ENCODE measurements at places on chromosomes 5 and 9.

- DNase-seq, result no peak
Observed at GRCh38 chr9:137286975-137287383, 9.5 kb downstream of the TOR4A start.

DNA sequence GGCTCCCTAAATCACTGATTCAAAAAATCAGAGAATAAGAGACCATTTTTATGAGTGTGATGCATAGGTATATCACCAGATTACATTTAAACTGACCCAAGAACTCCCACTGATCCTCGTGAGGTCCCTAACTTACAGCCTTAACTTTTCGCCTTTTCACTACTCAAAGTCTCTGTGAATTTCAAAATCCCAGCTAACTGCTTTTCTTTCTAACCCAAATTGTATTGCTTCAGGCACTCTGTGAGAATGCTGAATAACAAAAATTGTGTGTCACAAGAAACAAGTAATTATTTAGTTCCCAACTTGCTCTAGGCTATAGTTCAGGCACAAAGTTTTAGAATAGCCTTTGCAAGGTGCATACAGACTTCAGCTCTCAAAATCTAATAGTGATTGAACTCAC, 368.6 kb downstream of the CHSY3 start:
- DNase-seq, result no peak

- no peak for DNase-seq
Observed at GRCh38 chr9:17825265-17825659, 246.4 kb downstream of the SH3GL2 start.

DNA sequence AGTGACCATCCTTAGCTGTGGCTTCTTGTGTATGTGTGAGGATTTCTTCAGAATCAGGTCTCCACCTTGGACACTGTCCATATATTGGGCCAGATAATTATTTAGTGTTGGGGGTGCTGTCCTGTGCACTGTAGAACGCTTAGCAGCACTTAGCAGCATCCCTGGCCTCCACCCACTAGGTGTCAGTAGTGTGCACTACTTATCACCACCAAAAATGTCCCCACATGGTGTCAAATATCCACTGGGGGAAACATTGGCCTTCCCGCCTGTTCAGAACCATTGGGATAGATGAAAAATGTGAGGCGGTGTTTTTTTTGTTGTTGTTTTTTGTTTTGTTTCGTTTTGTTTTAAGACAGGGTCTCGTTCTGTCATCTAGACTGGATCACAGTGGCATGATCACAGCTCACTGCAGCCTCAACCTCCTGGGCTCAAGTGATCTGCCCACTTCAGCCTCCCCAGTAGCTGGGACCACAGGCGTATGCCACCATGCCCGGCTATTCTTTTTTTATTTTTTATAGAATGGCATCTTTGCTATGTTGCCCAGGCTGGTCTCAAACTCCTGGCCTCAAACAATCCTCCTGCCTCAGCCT, 67.7 kb downstream of the TENT4A start:
- DNase-seq, result no peak

GRCh38 chr5:74402553-74402952, 238.0 kb downstream of the ENC1 start:
- DNase-seq, result no peak

GRCh38 chr5:111447099-111447498, 65.2 kb downstream of the STARD4 start:
- no peak for DNase-seq

DNA sequence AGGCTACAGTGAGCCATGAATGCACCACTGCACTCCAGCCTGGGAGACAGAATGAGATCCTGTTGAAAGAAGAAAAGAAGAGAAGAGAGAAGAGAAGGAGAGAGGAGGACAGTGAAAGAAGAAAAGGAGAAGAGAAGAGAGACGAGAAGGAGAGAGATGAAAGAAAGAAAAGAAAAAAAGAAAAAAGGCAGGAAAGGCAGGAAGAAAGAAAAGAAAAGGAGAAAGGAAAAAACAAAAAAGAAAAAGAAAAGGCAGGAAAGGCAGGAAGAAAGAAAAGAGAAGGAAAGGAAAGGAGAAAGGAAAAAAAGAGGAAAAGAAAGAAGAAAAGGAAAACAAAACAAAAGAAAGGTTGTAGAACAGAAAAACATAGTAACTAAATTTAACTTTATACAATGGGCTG, 14.2 kb downstream of the CAMSAP1 start:
- no peak for DNase-seq

- DNase-seq, result no peak
Observed at GRCh38 chr5:130805648-130806047, 359.4 kb downstream of the HINT1 start.

DNA sequence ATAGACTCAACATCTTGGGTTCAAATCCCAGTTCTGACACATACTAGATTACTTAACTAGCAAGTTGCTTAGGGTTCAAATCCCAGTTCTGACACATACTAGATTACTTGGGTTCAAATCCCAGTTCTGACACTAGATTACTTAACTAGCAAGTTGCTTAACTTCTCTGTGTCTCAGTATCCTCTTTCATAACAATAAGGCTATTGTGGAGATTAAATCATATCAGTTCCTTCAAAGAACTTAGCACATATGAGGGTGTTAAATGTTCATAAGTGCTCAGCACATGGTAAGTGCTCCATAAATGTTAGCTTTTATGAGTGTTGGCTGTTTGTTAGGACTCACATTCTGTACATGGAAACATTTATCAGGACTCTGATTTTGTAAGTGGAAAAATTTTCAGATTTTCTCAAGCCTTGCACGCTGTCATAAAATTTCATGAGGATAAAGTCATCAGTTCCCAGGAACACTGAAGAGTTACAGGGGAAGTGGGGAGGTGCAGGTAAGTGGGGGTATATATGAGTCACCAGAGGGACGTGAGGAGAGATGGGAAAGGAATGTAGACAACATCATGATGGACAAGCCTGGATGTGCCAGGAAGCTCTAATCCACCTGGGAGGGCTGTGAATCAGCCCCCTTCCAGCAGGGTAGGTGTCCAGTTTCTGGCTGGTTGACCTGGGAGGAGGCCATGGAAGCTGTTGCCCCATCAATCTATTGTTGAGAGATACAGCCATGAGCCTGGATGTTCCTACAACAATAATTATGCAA, 532.2 kb upstream of the WWC1 start:
- DNase-seq, result no peak

DNA sequence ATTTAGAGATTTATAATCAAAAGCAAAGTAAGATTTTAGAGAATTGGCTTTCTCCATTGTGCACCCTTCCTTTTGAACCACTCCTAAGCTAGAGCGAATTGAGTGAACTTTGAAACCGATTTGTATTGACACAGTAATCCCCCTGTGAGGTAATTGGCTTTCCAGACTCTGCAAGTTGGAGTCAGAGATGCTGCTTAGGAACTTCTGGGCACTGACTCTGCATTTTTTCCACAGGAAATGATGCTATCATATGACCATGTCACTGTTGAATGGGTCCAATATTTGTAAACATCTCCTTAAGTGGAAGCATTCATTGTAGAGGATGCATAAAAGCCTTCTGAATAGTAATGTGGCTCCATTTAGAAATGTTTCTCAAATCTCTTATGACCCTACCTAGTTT, 394.4 kb upstream of the ZNF608 start:
- DNase-seq, result no peak

DNA sequence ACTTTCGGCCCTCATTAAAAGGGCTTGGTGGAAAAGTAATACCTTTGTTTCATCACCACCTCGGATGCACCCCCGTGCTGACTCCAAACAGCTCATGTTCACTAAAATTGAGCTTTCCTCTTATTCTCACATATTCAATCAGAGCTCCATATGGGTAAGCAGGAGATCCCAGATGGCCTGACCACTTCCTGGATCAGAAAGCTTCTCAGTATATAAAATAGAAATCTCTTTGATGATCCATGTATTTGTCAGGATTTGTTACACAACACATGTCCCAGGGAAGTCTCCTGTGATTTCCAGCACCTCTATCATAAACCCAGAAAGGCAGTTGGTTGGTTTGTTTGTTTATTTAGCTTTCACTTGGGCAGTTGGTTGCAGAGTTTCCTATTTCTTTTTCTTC, 402.0 kb downstream of the MLLT3 start:
- DNase-seq, result no peak

GRCh38 chr5:56246769-56247168, 13.6 kb upstream of the ANKRD55 start:
- DNase-seq, result no peak

DNA sequence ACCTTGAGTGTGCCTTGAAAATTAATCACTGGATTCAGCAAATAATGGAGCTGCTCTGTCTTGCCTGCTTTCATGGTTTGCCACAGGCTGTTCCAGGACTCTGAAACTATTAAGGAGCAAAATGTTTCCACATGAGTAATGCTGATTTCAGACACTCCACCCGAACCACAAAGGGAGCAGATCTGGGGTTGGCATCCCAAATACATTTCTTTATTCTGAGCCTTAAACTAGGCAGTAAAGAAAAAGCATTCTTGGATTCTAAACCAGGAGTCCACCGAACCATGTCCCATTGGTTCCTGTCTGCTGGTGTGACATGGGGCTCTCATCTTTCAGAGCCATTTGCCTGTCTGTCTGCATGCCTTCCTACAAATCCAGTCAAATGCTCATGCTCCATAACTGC, 10.1 kb upstream of the C1QTNF3 start:
- DNase-seq, result no peak

DNA sequence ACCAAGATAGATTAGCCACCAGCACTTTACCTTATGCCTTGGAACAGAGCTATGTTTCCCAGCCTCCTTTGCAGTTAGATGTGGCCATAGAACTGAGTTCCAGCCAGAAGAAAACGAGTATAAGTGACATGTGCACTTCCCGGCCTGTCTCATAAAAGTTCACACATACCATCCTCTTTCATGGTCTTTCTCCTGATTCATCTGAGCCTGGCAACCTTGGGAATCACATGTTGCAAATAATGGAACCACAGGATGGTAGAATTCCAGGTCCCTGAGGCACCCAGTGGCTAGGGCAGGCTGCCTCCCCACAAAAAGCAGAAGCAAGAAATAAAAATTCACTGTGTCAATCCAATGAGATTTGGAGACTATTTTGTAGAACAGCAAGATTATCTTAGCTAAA, 128.1 kb downstream of the PDE4D start:
- DNase-seq, result no peak

- no peak for DNase-seq
Observed at GRCh38 chr9:129289883-129290282, 111.8 kb upstream of the IER5L start.

DNA sequence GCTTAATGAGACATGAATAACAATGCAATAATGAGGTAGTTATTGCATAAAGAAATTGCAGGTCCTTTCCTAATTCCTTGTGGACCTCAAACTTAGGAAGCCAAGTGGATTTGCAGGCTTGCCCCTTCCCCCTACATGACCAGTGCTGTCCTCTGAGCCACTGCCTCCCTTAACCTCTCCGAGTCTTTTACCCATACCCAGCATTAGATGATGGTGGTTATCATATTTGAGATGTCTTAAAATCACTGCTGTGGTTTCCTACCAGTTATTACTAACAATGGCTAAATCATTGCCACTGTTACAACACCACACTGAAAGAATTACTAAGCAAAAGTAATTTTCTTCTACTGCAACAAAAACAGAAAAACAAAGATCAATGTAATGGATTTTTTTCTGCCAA, 170.8 kb downstream of the EDIL3 start:
- no peak for DNase-seq

- DNase-seq, result no peak
Observed at GRCh38 chr9:133429641-133430161, 7.5 kb downstream of the ADAMTS13 start.

GRCh38 chr9:35179347-35180280, 17.8 kb downstream of the UNC13B start:
- DNase-seq, result no peak

All from stimulated activated CD8-positive, alpha-beta memory T cell treated with anti-CD3 and anti-CD28 coated beads, Interleukin-12 subunit alpha, Interleukin-12 subunit beta, amount 100 ng/mL, for 1 hour (primary cell).